ENCODE measurements at places on chromosomes 1 and 21. TPM values are rescaled to one million over a fixed set of nuclear protein-coding genes. Genes with fewer than 3 reads are reported as not detected.

- DNase-seq: no peak
These were observed 33.1 kb upstream of the COG2 start for GRCh38 chr1:230609208-230609607.

DNA sequence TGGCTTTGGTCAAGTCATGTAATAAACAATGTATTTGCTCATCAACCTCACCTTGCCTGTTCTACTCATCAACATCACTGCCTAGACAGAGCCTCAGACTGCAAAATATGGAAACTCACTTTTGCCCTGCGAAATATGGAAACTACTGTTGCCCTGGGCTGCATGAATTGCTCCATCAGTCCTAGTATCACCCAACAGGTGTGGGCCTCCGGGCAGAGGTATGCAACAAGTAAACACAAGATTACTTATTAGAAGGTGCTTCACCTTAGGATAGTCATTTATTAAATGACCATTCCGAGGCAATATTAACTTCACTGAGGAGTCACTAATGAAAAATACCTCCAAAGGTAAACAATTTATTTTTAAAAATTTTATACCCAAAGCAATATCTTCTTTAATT, 286.7 kb downstream of the BACH1 start:
- DNase-seq: no peak

GRCh38 chr1:231527586-231528171, 790 bp upstream of the TSNAX start:
- no peak for DNase-seq

GRCh38 chr1:36322786-36323635, 434 bp downstream of the EVA1B start:
- no peak for DNase-seq

Gene PTAFR
- 3.4 TPM for total RNA-seq
